ENCODE measurements at places on chromosomes 2 and 18. TPM values are rescaled to one million over a fixed set of nuclear protein-coding genes. Genes with fewer than 3 reads are reported as not detected.

Gene MYO7B
- total RNA-seq, result 1.7 TPM

Gene CNDP1
- not detected for total RNA-seq

Gene SERPINB13
- total RNA-seq, result not detected

Gene ZNF512
- 39.8 TPM for total RNA-seq

Gene DYNC1I2
- 52.0 TPM for total RNA-seq

Gene SPDYA
- 1.3 TPM for total RNA-seq

Gene REG1A
- total RNA-seq, result not detected

Gene POTEC
- total RNA-seq, result not detected

Gene RMND5A
- 25.7 TPM for total RNA-seq

Gene REG1B
- not detected for total RNA-seq

Gene DYNAP
- not detected for total RNA-seq

Gene HTR2B
- 1.2 TPM for total RNA-seq

Gene DLGAP1
- not detected for total RNA-seq

Gene POTEE
- total RNA-seq, result 3.4 TPM

Gene RAD51AP2
- not detected for total RNA-seq

Gene TFPI
- total RNA-seq, result not detected

Gene LRP1B
- not detected for total RNA-seq

Gene INPP5D
- 129 TPM for total RNA-seq
